Uterus (tissue), 4 donors: ENCODE measurements at places on chromosomes 3 and 15. TPM values are rescaled to one million over a fixed set of nuclear protein-coding genes. Genes with fewer than 3 reads are reported as not detected.

- DNase-seq = no peak
Measured at GRCh38 chr3:51721062-51721745, 14.3 kb downstream of the GRM2 start.

GRCh38 chr3:194097141-194097882 is 38.6 kb upstream of the HES1 start:
- peak; percentile 26 for DNase-seq

GRCh38 chr3:140762746-140763145 is 84.9 kb downstream of the TRIM42 start:
- no peak for DNase-seq

The SLC28A2 gene
- not detected for total RNA-seq

The DET1 gene
- 20.4 TPM for total RNA-seq

DNA sequence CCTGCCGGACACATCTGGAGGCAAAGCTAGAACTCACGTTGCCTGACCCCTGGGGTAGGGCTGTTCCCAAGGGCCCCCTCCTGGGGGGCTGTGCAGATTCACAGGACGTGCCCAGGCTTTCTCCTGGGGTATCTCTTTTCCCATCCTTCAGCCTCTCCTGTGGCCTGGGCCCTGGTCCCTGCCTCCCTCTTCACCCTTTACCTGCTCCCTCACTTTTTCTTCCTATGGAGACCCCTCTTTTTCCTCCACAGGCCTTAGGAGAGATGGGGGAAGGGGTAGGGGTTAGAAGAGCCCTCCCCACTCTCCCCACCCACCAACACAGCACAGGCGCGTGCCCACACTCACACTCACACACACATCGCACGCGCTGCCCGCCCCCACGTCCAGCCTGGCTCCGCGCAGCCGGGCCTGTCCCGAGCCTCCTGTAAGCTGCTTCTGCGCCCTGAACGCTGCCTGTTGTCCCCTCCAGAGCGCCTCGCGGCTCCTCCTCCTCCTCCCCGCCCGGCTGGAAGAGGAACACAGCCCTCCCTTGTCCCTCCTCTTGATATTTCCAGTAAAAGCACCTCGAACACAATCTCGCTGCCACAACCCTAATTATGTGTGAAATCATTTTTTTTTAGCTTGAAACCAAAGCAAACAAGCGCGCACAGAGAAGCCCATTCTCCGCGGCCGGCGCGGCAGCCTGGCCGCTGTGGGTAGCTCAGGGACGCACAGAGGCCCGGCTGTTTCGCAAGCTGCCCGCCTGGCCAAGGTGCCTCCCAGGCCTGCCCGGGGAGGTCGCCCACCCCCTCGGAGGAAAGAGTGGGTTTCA is 33.9 kb upstream of the ACAN start:
- DNase-seq = no peak

DNA sequence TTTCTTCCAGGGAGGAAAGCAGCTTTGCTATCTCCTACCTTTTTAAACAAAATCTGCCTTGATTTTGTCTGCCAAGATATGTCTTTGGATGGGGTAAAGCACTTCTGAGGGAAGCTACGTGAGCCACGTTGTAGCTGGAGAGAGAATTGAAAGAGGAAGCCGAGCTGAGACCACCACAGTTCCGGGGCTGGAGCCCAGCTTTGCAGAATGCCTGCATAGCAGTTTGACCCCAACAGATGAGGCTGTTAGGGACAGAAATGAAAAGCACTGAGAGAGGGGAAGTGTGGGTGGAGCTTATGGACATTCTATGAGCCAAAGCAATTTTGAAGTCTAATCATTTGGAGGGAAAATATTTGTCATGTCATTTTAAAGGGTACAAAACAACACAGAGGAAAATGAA is 45.4 kb downstream of the LIPC start:
- no peak for DNase-seq

DNA sequence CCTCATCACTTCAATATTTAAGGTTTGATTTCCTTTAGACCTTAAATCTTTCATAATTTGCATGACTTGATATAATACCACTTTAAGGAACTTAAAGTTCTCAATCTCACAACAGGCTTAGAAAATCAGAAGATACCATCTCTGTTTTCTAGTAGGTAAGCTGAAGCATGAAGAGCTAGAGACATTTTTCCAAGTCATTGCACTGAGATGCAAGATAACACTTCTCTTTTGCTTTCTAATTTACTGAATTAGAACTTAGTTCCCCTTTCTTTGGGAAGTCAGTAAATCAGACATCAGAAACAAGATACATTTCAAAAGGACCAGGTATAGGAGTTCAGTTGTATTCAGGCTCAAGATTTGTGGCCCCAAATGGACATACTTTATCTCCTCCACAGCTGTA is 79.7 kb downstream of the DZIP3 start:
- no peak for DNase-seq

The UBL7 gene
- total RNA-seq = 15.4 TPM

- no peak for DNase-seq
Measured at GRCh38 chr15:52653431-52653964, 25.7 kb downstream of the ATOSA start.

- DNase-seq = no peak
Measured at GRCh38 chr3:147372525-147373027, 33.8 kb downstream of the ZIC4 start.

The REC114 gene
- total RNA-seq = not detected

DNA sequence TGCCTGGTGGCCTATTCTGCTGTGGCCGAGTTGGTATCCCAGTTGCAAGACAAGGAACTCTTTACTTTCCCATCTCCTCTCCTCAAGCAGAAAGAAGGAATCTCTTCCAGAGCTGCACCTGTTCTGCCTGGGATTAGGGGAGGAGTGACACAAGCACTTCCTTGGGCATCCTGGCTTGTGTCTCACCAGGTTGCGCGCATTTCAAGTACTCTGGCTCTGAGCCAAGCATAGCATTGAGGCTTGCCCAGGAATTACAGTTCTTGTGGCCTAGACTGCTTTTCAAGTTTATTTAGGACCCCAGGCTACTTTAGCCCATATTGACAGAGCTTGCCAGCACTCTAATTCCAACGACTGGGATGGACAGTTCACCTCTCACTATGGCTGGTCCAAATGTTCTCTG is 150.5 kb downstream of the RSRC1 start:
- DNase-seq = no peak

The NOX5 gene
- total RNA-seq = not detected

- DNase-seq = no peak
Measured at GRCh38 chr3:87001473-87002098, 10.6 kb upstream of the VGLL3 start.

- no peak for DNase-seq
Measured at GRCh38 chr3:105960381-105960780, 91.6 kb upstream of the CBLB start.

- DNase-seq = peak; percentile 38
Measured at GRCh38 chr15:55587321-55588069, 650 bp downstream of the PYGO1 start.

The DUOXA2 gene
- not detected for total RNA-seq

GRCh38 chr3:61594964-61595285 is 33.6 kb downstream of the PTPRG start:
- DNase-seq = no peak

DNA sequence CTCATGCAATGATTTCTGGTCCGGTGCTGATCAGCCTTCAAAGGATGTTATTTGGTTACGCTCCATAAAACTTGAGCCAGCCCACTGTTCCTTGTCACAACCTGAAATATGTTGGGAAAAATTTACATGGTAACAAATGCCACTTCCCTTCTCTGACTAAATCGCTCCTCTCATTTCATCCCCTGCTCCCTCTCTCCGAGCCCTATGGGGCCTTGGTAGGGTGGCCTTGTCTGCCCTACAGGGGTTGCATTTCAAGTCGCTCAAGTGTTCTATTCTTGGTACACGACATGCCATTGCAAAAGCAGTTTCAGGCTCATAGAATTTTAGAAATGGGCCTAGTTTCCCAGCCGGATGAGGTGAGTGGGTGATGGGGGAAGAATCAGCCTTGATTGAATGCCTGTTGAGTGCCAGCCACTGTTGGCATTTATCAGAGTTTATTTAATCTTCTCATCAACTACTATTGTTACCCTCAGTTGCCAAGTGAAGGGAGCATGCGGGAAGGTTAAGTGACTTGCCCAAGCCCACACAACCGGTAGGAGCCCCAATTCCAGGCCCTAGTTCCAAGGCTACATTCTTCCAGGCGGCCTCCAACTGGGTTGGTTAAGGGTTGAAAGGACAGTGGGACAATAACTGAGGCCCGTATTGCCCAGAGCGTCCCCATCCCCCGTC is 961 bp upstream of the ABHD2 start:
- DNase-seq = no peak

GRCh38 chr15:66046751-66047150 is 177.5 kb downstream of the RAB11A start:
- no peak for DNase-seq

The LHFPL4 gene
- not detected for total RNA-seq

The IMPG2 gene
- total RNA-seq = under 0.01 TPM

GRCh38 chr3:156602424-156602823 is 47.5 kb upstream of the SSR3 start:
- DNase-seq = no peak

The P2RY12 gene
- 3.1 TPM for total RNA-seq
